ENCODE measurements at places on chromosomes 4 and X.

- no peak for DNase-seq
These were observed 376.3 kb upstream of the LCORL start for GRCh38 chr4:18397681-18398390.

- no peak for DNase-seq
These were observed 23.7 kb upstream of the MSANTD1 start for GRCh38 chr4:3225071-3225850.

GRCh38 chr4:4289597-4289940, 385 bp downstream of the LYAR start:
- DNase-seq = no peak

GRCh38 chrX:154046031-154046781, 26.5 kb upstream of the IRAK1 start:
- no peak for DNase-seq

DNA sequence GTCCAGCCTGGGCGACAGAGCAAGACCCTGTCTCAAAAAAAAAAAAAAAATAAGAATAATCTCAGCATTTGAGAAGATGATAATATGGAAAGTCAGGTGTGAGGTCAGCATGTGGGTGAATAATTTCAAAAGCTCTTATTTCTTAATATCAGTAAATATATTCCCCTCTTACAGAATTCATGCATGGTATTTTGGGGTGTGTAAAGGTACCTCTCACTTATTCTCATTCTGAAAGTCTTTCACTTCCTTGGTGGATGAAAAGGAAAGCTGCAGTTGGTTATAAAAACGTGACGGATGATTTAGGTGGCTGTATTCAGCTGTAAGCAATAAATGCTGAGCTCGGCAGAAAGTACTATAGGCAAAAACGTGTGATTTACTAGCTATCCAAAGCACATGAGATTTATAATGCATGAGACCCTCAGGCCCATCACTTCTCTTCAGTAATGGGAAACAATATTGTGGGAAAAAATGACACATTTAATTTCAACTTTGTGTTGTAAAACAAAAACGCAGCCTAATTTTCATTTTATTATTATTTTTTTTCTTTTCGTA, 353.2 kb upstream of the MAGEB2 start:
- DNase-seq = no peak

GRCh38 chr4:152500800-152501434, 35.0 kb downstream of the FBXW7 start:
- peak; percentile 82 for DNase-seq

DNA sequence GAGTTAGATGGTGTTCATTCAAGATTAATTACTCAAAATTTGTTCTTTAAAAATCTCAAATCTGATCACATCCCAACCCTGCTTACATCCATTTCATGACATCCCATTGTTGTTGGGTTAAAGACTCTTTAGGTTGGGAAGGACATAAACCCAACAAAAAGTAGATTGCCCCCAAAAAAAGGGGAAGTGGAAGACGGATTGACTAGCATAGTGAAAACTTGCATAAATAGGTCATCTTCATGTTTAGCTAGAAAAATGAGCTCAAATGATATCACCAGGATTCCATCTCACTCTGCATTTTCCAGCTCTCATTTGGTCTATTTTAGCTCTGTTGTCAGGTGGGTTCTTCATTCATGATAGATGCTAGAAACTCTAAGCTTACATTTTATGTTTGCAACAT, 18.5 kb upstream of the TET2 start:
- no peak for DNase-seq

DNA sequence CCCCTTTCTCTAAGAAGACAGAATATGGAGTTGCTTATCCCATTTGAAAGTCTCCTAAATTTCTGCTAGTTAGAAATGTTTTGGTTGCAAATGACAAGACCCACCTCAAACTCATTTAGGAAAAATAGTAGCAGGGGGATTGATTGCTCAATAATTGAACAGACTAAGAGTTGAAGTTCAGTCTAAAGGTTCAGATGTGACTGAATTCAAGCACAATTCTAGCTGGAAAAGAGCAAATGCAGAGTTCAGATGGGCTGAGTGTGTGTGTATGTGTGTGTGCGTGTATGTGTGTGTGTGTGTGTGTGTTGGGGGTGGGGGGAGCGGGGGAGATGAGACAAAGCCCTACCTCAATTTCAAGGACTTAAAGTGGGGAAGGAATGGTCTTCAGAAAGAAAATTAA, 35.7 kb upstream of the SH3D19 start:
- DNase-seq = no peak

- no peak for DNase-seq
These were observed 769.2 kb upstream of the EPHA5 start for GRCh38 chr4:66439508-66439907.

DNA sequence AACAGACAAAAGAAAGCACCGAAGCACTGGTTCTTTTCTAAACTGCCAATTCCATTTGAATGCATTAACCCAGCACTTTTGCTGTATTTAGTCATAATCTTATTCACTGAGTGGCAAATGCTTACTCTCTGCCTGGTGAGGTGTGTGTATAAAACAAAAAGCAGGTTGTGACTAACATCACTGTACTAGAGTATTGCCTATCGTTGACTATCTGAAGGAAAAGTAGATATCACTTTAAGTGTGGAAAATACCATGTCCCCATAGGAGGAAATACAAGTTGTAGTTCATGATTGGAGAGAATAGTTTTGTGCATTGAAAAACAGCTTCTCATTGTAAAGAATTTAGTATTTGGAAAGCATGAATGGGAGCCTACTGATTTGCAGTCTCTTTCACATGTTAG, 2.7 kb downstream of the PDLIM5 start:
- DNase-seq = no peak

- no peak for DNase-seq
These were observed 85.1 kb upstream of the FAT4 start for GRCh38 chr4:125229596-125230058.

- no peak for DNase-seq
These were observed 56.3 kb upstream of the HPSE start for GRCh38 chr4:83390944-83391343.

DNA sequence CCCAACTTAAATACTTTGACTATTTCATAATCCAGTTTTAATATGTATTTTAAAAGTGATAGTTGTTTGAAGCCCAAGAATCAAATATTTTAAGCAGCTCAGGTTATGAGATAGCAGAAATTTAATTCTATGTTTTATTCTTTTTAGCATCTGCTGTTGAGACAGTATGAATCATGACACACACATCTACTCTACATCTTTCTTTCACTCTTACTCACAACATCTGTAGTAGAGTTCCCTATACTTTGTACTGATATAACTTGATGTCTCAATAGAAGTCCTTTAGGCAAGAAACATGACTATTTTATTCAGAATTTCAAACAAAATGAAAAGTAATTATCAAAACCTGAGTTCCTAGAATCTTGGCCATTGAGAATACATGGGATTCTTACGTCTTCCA, 187.9 kb upstream of the GNPDA2 start:
- DNase-seq = no peak

- DNase-seq = no peak
These were observed 6.0 kb downstream of the WWC2 start for GRCh38 chr4:183105092-183105491.

DNA sequence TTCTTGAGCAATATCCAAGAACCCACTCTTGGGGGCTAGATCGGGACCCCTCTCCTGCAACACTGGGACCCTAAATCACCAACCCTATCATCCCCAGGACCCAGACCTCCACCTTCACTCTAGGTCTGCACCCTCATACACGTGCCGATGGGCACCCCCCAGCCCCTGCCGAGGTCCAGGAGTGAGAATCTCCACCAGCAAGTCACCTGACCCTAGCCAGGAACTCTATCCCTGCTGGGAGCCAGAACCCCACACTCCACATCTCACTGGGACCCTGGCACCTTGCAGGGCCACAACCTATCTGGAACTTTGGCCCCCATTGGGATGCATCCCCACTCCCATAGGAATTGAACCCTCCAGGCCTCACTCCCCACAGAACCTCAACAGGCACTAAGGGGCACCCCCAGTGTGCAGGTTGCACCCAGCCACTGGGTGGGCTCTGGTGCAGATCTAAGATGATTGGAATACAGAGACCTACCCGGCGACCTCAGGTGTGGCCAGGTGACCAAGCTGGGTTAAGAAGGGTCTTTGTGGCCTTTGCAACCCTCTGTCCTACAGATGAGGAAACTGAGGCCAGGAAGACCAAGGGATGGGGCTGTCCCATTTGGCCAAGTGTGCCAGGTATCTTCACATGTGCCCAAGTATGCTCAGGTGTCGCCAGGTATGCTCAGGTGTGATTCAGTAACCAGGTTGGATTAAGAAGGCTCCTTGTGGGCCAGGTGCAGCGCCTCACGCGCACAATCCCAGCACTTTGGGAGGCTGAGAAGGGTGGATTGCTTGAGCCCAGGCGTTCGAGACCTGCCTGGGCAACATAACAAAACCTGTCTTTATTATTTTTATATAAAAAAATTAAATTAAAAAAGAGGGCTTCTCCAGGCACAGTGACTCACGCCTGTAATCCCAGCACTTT, 3.1 kb upstream of the DHRSX start:
- no peak for DNase-seq

- peak; percentile 31 for DNase-seq
These were observed 11.9 kb upstream of the ADH7 start for GRCh38 chr4:99447079-99447478.

GRCh38 chr4:41427931-41428600, 109.9 kb upstream of the LIMCH1 start:
- DNase-seq = no peak

GRCh38 chrX:136627409-136627808, 20.5 kb upstream of the CD40LG start:
- no peak for DNase-seq

DNA sequence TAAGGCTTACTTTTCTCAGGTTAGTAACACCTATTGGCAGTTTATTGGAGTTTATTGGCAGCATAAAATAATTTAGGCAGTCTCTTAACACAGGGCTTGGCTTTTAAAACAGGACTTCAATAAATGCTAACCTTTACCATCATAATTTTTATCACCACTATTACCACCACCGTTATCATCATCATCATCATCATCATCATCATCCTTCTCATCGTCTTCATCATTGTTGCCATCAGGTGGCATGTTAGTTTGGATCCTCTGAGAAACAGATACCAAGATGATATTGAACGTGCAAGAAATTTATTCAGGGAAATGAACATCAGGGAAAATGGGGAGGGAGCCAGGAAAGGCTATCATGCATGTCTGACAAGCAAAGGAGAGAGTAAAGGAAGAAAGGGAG, 16.2 kb downstream of the GBA3 start:
- no peak for DNase-seq

DNA sequence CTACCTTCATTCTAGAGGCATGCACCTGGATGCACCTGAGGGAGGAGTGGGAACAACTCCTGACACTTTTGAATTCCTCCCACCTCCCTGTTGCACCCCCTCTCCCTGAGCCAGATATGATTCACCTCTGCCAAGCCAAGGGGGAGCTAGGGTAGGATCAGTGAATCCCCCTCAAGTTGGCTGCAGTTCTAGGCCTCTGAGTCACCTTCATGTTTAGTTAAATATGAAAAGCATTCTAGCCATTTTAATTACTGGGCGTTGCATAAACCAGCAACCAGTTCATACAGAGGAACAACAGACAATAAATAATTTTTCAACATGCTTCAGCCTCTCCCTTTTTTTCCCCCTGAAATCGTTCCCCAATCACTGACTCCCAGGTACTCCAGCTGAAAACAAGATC, 1440.2 kb downstream of the ADGRL3 start:
- no peak for DNase-seq

DNA sequence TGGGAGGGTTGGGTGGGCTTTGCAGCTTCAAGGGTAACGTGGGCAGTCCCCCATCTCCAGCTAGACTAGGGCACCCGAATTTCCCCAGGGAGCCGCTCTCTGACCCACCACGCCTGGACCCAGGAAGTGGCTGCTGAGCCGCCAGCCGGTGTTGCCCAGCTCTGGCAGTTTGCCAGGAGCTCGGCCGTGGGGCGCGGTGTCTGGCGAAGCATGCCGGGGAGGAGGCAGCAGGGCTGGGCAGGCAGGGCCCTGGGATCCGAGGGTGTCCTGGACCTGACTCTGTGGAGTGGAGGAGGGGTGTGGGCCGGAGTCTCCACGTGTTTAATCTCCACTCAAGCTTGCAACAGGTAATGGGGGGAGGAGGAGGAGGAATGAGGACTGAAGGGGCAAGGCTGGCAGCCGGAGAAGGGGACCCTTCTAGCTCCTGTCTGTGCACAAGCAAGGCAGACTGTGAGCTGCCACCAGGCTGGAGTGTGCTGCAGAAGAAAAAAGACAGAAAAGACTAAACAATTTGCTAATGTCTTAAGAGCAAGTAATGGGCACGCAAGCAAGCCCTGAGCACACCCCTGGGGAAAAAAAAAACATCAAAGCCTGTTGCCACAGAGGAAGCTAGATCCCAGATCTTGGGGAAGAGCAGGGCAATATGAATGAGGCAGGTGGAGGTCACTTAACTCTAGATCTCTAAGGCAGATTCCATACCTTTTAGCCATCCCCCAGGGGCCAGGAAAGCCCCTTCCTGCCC, 2.4 kb downstream of the LONRF3 start:
- DNase-seq = no peak

DNA sequence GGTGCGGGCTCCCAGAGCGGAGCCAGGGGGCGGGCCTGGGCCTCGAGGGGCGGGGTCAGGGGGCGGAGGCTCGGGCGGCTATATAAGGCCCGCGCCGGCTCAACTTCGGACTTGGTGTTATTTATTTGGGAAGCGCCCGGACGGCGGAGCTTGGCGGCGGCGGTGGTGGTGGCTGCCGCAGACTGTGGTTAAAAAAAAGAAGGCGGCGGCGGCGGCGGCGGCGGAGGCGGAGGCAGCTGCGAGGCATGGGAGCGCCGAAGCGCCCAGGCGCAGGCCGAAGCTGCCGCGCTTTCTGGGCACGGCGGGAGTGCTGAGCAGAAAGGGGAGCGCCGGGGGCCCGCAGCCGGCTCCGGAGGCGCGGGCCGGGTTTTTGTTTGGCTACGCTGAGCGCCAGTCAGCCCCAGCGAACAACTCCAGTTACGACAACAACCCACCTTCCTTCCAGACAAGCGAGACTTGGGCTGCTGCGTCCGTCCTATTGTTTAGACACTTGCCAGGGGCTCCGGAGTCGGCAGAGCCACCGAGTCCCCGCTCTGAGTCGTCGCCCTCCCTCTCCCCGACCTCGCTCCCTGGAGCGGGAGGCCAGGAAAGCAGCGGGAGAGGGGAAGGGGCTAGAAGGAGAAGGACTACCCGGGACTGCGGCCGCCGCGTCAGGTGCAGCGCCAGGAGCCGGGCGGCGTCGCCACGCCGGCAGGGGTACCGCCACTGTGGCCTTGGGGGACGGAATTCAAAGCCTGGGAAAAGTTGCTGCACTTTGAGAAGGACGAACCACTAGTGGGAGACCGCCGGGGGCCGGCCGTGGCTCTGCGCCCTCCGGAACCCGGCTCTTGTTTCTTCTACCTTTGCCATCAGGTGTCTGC, at the start of gene SLIT2:
TSS of gene SLIT2 (plus strand) at position 110 of the 860 bp plus-strand sequence. CDS start 1,911 bp downstream, outside the sequence.
- no peak for DNase-seq

- no peak for DNase-seq
These were observed 47.0 kb downstream of the COQ2 start for GRCh38 chr4:83237591-83237990.

GRCh38 chr4:59987289-59987688, 1212.8 kb upstream of the ADGRL3 start:
- DNase-seq = no peak

- DNase-seq = no peak
These were observed 7.1 kb upstream of the TMEM35A start for GRCh38 chrX:101071582-101071981.
